ENCODE measurements at places on chromosomes 2 and 18. TPM values are rescaled to one million over a fixed set of nuclear protein-coding genes. Genes with fewer than 3 reads are reported as not detected.

The FEZ2 gene
- total RNA-seq, result 17.2 TPM

The CEP76 gene
- 10.8 TPM for total RNA-seq

The ZEB2 gene
- 1.4 TPM for total RNA-seq

The KCNE4 gene
- not detected for total RNA-seq

The SLC16A14 gene
- total RNA-seq, result 0.91 TPM

The ANKRD30BL gene
- not detected for total RNA-seq

The GALNT14 gene
- total RNA-seq, result not detected

The DYNAP gene
- total RNA-seq, result not detected

The ABHD1 gene
- not detected for total RNA-seq

The CPLX4 gene
- not detected for total RNA-seq

The RTTN gene
- 16.2 TPM for total RNA-seq

The MAP3K20 gene
- total RNA-seq, result 12.2 TPM

The ALPP gene
- total RNA-seq, result not detected

The DLX2 gene
- not detected for total RNA-seq

The SERPINB3 gene
- total RNA-seq, result not detected

The LINC00305 gene
- not detected for total RNA-seq

The TUBA3E gene
- total RNA-seq, result not detected

The DTYMK gene
- 47.9 TPM for total RNA-seq

The POTEJ gene
- not detected for total RNA-seq

The FOXD4L1 gene
- total RNA-seq, result 0.40 TPM

The SLC25A52 gene
- total RNA-seq, result not detected

The FRZB gene
- not detected for total RNA-seq

The NGEF gene
- 0.18 TPM for total RNA-seq

The TNFAIP6 gene
- total RNA-seq, result not detected

Measured in activated naive CD4-positive, alpha-beta T cell treated with anti-CD3 and anti-CD28 coated beads, Interleukin-2, amount 10 ng/mL, durations not matched to agents 5 hours and 36 hours (primary cell).